ENCODE measurements at places on chromosomes 5 and 9.

- no peak for DNase-seq
Observed at GRCh38 chr9:3929345-3930047, 370.4 kb downstream of the GLIS3 start.

- no peak for DNase-seq
Observed at GRCh38 chr5:455806-456205, 12.8 kb downstream of the EXOC3 start.

- DNase-seq, result no peak
Observed at GRCh38 chr9:6051511-6051950, 36.1 kb upstream of the RANBP6 start.

GRCh38 chr5:14603141-14603540 lies 21.5 kb downstream of the OTULINL start:
- no peak for DNase-seq

GRCh38 chr5:17361331-17361730 lies 136.7 kb upstream of the TAF11L2 start:
- no peak for DNase-seq

DNA sequence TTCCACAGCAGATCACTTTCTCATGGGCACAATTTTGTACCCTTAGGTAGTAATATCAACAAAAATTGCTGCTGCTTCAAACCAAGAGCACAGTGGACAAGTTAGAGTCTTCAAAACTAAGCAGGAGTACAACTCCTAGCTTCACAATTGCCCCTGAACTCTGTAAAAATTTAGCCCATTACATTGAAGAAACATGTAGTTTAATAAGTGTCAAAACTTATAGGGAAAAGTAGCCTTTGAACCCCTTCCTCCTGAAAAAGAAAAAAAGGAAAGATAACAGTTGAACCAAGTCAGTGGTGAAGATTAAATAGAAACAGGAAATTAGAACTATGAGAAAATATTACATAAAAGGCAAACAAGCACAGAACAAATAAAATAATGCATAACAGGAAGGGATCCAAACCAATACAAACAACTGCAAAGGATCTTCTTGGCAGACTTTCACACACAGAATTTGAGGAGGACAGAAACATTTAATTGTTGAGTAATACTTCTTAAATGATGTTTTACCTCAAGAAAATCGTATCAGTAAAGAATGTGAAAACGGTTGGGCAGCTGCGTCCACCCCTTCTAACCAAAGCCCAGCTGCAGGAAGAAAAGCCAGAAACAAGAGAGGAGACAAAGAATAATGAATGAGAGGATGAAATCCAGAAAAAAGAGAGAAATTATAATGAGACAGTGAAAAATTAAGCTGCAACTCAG lies 636.0 kb downstream of the NR2F1-AS1 start:
- no peak for DNase-seq

- DNase-seq, result no peak
Observed at GRCh38 chr5:150131461-150131860, 24.2 kb downstream of the PDGFRB start.

DNA sequence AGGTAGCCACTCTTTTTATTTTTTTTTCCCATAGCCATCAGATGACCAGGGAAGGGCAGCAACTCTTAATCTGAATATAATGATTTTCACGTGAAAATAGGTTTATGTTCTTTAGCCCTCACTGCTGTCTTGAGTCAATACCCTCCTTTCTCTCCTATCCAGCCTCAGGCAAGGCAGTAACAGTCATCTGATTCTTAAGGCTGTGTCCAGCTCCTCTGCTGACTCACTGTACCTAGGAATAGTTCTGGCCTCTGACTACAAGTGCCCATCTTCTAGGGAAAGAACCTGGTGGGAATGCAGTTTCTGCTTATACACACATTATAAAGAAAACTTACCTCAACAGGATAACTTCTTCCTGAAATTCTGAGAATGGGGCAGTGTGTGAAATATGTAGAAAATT lies 30.7 kb downstream of the DHX29 start:
- no peak for DNase-seq

Data from T-helper 1 cell (primary cell).